GM23338 (cell line): ENCODE measurements at places on chromosomes 11 and 22. TPM values are rescaled to one million over a fixed set of nuclear protein-coding genes. Genes with fewer than 3 reads are reported as not detected.

GRCh38 chr22:48245196-48245485 lies 1482.7 kb downstream of the TBC1D22A start:
- no peak for DNase-seq

- DNase-seq: no peak
These were observed 26.9 kb upstream of the OR6M1 start for GRCh38 chr11:123833095-123833494.

- DNase-seq: no peak
These were observed 6.4 kb upstream of the ADORA2A start for GRCh38 chr22:24420977-24421343.

DNA sequence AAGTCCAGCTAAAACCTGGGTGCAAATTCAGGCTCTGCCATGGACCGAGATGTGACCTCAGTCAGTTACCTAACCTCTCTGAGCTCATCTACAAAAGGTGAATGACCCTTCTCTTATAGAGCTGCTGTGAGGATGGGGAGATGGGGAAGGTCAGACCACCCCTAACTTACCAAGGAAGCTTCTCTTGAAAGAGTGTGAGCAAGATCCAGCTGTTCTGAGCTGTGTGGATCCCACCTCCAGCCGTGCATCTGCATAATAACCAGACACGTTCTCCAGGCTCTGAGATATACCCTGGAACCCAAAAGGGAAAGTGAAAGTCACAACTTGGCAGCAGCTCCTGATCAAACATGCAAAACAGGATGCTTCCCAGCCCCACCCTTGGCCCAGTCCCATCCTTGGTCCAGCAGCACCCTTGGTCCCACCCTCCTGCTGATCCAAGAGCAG lies at the start of gene APOL3:
TSS of gene APOL3 (minus strand) at position 257 of the 444 bp plus-strand sequence. CDS start 11,700 bp downstream, outside the sequence.
- DNase-seq: no peak

DNA sequence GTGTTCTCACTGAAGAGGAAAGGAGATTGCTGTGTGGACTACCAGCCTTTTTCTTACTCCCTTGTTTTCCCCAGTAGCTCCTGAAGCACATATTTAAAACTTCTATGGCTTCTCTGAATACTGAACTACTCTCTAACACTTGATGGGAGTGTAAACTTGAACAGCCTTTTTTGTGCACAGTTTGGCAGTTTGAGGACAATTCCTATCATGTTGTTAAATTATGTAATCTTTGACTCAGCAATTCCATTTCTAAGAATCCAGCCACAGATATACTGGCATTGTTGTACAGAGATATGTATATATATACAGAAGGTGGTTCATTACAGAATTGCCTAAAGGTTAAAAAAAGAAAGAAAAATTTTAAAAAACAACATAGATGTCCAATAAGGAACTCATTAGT lies 47.1 kb upstream of the EED start:
- DNase-seq: no peak

DNA sequence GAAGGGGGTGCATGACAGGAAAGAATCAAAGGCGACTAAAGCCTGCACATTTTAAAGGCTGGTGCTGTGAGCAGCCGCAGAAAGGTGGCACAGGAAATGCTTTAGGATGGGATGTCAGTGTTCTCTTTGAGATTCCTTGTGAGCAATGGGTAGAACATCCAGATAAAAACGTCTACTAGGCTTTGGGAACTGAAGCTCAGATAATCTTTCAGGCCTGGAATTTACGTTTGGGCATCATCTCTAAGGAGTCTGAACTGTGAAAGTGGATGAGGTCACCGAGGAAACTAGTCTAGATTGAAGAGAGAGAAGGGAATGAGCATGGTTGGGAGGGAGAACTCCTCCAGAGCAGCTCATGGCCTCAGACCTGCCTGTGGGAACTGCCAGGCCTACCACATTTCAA lies 65.7 kb downstream of the FLI1 start:
- DNase-seq: no peak

CCDC15 gene
- 1.8 and 2.9 TPM in 2 replicates for polyA plus RNA-seq

DNA sequence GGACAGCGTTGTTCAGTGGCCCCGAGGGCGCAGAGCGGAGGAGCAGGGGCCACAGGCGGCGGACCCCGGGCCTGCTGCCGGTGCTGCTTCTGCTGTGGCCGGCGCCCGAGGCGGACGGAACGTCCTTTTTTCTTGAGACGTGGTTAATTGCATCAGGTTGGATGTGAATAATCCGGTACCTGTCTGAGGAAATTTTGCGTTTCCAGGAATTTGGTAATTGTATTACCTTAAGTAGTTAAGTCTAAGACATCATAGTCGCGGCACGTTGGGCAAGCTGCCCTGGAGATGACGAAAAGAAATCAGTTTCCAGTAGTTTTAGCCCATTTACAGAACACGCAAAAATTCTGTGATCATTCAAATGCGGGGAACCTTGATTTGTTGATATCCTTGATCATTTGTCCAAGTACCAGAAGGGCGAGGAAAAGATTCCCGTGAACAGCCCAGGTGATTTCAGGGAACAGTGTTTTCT lies 789 bp downstream of the SPECC1L start:
- DNase-seq: no peak
